Stimulated activated CD4-positive, alpha-beta T cell treated with anti-CD3 and anti-CD28 coated beads, Interleukin-2, amount 100 ng/mL, for 24 hours (primary cell): ENCODE measurements at places on chromosomes 12 and 14.

DNA sequence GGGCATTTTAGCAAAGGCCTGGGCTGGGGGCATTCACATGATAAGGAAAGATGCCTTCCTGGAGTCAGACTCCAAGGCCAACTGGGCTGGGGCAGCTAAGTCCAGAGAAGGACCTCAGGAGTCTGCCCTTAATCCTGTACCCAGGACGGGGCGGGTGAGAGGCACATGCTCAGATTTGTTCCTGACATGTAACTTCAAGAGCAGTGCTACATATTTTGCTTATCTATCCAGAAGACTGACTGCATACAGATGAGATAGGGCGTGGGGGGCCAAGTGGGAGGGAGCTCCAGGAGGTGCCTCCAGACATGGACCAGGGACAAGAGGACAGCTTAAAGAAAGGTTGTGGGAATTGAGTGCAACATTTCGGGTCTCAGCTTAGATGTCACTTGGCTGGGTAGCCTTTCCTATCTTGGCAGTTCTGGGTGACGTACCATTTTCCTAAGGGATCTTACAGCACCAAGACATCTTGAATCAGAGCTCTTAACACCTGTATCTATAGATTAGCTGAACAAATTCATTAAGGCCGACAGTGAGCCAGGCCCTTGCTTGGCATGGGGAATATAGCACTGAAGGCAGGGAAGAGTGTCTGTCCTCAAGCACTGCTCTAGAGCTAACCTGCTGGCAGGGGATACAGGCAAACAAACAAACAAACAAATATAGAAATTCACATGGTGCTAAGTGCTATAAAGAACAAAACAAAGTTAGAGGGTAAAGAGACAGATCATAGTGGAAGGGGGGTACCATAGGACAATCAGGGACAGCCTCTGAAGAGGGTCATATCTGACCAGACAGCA lies 61.2 kb downstream of the PTPN21 start:
- DNase-seq = no peak

- DNase-seq = no peak
Measured at GRCh38 chr12:82182601-82183190, 175.5 kb downstream of the CCDC59 start.

- no peak for DNase-seq
Measured at GRCh38 chr14:54676812-54677708, 110.1 kb downstream of the SAMD4A start.

DNA sequence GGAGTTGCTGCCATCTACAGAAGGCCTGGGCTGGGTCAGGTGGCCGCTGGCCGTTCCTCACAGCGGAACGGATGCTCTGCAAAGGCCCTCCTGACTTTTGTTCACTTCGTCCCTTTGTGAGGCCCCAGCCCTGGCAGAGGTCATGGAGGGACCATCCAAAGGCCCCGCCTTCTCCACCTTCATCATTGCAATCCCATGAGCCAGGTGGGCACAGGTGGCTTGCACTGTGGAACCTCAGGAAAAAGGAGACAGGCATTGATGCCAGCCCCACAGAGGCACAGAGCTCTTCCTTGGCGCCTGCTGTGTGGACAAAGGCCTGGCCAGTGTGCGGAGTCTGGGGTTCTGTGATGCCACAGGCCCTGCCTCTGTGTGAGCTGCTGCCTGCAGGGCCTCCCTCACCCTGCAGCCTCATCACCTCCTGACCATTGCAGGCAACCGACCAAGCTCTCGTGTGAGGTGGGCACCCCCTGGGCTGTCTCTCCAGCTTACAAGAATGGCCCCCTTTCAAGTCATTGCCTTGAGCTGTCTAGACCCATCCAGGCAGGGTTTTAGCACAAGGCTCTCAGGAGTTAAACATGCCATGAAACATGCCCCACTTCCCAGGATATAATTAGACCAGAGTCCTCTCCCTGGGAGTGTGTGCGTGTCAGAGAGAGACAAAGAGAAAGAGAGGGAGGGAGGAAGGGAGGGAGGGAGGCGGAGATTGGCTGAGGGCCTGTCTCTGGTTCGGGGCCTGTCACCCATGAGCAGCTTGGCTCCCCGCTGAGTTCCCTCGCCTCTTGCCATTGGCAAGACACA lies 19.3 kb downstream of the NFKBIA start:
- no peak for DNase-seq
